ENCODE measurements at places on chromosomes 7 and 10.

- no peak for DNase-seq
Observed at GRCh38 chr10:50885097-50885859, at the start of gene A1CF. TSS of gene A1CF (minus strand) at chr10:50885627. CDS start at chr10:50859940, 25,687 bp downstream.

GRCh38 chr7:98291717-98292116 is 10.2 kb downstream of the BRI3 start:
- no peak for DNase-seq

DNA sequence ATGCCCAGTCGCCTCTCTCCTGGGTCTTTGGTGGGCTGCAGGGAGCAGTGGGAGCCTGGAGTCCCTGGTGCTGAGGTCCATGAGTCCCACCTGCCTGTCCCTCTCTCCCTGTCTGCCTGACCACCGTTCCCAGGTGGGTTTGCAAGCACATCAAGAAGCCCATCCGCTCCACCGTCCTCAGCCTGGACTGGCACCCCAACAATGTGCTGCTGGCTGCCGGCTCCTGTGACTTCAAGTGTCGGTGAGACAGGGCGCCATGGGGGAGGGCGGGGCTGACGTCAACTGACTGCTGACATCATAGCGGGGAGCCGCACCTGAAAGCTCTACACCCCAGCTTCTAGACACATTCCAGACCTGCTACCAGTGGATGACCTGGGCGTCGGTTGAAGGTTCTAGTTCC is 15.2 kb downstream of the ARPC1B start:
- DNase-seq, result no peak

- no peak for DNase-seq
Observed at GRCh38 chr7:100209493-100209892, 10.3 kb upstream of the PVRIG start.

- DNase-seq, result no peak
Observed at GRCh38 chr7:158382363-158383254, 205.0 kb downstream of the PTPRN2 start.

DNA sequence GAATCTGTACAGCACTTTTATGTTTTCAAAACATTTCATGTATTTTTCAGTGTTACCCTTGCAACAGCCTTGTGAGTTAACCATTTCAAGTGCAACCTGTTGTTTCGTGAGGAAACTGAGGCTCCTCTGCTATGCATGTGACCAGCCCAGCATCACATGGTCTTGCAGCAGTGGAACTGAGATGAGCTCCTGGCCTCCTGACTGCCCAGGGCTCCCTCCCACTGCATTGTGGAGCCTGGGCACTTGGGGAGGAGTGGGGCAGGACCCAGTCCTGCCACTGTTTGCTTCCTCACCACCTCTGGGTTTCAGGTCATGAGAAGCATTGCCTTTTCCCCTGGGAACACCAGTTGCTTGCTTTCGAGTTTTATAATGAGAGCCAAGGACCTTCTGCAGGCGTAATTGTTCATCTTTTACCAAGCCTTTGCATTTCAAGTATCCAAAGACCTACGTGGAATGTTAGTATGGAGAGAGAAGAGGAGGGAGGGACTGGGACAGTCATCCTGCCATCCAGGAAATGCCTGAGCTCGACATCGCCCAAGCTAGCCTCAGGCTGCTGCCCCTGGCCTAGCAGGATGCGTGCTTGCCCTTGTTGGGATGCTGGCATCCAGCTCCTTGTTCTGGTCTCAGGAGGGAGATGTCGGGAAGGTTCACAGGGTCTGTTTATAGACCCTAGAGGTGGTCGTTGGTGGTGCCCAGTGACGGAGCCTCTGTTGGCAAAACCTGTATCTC is 32.3 kb upstream of the BHLHA15 start:
- DNase-seq, result no peak

DNA sequence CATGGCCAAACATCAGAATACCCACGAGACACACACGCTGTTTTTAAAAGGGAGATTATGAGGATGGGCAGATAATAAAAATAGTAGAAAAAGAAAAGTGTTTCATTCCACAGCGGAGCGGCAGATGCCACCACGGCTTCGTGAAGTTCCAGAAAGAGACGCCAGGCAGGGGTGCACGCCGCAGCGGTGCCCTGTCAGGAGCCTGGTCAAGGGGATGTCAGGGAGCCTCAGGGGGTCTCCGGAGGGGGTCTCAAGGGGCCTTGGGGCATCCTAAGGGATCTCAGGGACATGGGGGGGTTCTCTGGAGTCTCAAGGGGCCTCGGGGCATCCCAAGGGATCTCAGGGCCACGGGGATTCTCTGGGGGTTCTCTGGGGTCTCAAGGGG is 253.4 kb downstream of the ZMYND11 start:
- no peak for DNase-seq

DNA sequence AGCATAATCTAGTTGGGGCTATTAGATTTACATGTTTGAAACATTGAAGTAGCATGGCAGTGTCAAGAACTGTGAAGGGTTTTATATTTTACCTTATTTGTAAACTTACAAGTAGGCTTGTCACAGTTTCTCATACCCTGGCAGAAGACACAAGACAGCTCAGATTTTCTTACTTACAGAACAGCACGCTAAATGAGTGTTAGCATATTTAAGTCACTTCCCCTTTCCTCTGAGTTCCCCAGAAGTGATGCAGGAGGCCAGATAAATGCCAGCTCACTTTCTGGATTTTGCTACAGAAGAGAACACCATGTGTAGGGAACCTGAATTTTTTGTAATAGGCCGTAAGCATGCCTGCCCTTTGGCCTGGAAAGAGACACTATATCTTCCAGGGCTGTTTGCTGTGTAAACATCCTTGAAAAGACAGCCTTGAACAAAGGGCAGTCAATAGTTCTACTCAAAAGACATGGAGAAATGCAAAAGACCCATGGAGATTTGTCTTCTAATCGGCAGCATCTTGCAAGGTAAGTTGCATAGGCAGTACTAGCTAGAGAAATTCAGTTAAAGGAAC is 279.1 kb downstream of the PHF14 start:
- no peak for DNase-seq

DNA sequence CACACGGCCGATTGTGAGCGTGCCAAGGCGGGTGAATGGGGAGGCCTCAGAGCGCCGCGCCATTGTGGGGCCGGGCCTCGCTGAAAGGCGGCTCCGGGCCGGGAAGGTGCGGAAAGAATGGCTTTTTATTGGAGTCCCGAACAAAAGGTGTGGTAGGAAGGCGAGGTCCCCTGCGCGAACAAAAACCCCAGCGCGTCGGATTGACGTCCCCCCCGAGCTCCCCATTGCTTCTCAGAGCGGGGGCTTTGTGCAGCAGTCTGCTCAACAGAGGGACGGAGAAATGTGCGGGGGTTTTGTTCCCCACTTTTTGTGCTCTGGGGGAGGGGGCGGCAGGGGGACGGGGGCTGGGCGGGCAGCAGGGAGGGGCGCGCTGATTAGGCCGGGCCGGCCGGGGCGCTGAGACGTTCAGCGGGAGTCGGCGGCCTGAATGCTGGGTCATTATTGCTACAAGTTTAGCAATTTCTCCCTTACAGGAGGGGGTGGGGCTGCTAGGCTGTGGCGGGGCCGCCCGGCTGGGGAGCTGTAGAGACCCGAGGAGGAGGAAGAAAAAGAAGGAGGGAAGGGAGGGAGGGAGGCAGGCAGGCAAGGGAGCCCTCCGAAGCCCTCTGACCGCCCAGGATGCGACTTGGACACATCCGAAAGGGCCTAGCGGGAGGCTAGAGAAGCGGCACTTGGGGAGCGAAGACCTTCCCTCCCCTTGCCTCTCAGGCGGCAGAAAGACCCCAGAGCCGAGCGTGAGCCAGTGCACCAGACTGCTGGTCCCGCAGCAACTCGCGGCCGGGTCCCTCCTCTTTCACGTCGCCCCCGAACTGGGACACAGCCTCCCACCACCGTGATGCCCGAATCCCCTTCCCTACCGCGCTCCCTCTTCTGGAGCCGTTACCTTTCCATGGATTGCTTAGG is 4.6 kb downstream of the NKX2-3 start:
- no peak for DNase-seq

DNA sequence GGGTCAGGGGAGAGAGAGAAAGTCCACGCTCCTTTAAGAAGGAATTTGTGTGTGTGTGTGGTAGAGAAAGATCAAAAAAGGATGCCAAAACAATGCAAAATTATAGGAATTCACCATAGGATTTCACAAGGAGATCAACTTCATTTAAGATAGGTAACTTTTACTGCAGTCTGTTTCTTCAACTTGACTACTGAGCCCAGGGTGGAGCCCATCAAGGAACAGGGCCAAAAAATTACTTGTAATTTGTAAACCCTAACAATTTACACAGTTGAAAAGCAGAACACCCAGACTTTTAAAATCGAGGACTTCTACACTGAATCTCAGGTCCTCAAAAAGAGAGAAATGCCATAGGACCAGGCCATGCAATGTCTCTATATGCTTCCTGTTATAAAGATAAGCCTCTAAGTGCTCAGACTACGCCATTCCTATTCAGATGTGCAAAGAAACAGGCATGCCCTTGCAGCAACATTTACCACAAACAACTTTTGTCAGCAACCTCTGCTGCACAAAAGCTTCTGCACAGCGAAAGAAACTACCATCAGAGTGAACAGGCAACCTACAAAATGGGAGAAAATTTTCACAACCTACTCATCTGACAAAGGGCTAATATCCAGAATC is 10.6 kb upstream of the GIMAP4 start:
- DNase-seq, result no peak
